ENCODE measurements at places on chromosomes 1 and 21. TPM values are rescaled to one million over a fixed set of nuclear protein-coding genes. Genes with fewer than 3 reads are reported as not detected.

The RPTN gene
- total RNA-seq, result not detected

The CHI3L1 gene
- total RNA-seq, result not detected

The UBASH3A gene
- total RNA-seq, result 68.7 TPM

The SERTAD4 gene
- total RNA-seq, result not detected

All from activated CD8-positive, alpha-beta T cell treated with anti-CD3 and anti-CD28 coated beads, Interleukin-2, amount 10 ng/mL, durations not matched to agents 7 days and 5 days (primary cell).